ENCODE measurements at places on chromosomes 13 and 19.
A peak's percentile ranks its signal among the peaks of the same experiment; 100 is the strongest.

GRCh38 chr19:4183967-4184717, 1.7 kb downstream of the ANKRD24 start:
- no peak for DNase-seq

DNA sequence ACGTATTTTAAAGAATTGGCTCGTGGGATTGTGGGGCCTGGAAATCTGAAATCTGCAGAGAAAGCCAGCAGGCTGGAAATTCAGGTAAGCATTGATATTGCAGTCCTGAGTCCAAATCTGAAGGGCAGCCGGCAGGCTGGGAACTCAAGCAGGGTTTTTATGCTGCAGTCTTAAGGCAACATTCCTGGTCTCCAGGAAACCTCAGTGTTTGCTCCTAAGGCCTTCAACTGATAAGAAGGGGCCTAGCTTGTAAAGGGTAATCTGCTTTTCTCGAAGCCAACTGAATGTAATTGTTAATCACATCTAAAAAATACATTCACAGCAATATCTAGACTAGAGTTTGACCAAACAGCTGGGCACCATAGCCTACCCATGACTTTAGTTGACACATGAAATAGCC, 154.4 kb downstream of the EFNB2 start:
- no peak for DNase-seq

DNA sequence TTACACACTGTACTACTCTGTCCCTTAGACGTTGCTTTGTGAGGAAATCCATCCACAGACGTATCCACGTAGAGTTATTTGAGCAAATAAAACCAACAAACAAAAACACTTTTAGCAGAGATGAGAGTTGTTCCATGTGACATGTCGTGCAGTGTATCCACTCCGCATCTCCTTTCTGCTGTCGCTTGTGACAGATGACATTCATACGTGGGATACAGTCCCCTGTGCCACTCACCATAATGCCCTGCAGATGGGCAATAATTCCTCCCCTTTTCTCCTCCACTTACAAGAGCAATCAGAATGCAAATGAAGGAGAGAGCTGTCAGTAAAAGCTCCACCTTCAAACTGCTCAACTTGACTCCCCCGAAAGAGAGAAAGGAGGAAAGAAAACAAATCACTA, 26.0 kb downstream of the IRS2 start:
- no peak for DNase-seq

DNA sequence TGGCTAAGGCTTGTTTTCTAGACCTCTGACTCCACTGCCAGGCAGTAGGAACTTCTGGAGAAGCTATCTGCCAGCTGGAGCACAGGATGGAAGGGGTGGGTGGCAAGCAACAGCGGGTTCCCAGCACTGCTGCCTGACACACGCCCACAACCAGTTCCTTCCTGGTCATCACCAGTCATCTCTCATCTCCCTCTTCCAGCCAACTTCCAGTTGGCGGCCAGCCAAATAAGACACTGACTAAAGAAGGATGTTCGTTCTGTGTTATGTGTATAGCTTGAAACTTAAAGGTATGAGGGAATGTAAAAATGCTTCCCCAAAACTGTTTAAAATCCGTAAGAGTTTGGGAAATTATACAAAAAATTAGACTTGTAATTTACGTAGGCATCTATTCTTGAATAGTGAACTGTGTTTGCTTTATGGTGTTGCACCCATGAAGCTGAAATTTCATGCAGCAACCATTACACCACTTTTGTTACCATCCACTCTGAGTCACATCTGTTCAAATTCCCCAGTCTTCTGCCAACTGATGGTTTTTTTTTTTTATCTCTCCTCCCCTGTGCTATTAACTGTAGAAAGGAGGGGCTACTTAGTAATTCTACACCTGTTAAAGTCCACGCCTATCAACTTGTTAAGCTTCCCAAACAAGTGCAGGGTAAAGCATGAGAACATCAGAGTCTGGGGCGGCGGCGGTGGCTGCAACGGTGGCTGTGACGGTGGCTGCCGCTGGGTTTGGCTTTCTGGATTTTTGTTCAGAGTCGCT, 86.2 kb upstream of the FRY start:
- peak; percentile 85 for DNase-seq

GRCh38 chr19:2464389-2464788, 7.6 kb upstream of the LMNB2 start:
- no peak for DNase-seq

GRCh38 chr19:29031216-29031615, 181.7 kb downstream of the UQCRFS1 start:
- DNase-seq = no peak

DNA sequence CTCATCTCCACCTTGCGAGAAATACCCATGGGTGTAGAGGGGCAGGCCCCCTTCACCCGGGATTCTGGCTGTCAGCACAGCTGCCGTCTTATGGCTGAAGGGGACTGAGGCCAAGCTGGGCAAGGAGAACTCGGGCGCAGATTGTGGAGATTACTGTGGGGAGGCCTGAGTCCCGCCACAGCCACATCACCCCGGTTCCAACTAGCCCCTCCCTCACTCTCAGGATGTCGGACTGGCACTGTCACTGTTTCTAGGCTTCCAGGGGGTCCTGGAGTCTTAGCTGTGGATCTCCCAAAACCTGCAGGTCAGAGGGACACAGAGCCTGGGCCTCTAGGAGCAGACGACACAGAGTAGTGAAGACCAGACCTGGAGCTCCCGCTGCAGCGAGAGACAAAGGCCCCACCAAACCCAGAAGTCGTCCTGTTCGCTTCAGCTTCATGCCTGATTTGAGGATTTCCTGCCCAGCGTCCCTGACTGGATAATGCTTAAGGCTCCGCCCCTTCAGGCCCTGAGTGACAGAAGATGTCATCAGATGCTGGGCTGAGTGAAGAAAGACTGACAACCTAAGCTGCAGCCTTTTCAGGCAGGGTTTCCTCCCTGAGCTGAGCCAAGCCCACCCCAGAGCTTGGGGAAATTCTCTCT, 55.8 kb downstream of the ZNF93 start:
- DNase-seq = no peak

DNA sequence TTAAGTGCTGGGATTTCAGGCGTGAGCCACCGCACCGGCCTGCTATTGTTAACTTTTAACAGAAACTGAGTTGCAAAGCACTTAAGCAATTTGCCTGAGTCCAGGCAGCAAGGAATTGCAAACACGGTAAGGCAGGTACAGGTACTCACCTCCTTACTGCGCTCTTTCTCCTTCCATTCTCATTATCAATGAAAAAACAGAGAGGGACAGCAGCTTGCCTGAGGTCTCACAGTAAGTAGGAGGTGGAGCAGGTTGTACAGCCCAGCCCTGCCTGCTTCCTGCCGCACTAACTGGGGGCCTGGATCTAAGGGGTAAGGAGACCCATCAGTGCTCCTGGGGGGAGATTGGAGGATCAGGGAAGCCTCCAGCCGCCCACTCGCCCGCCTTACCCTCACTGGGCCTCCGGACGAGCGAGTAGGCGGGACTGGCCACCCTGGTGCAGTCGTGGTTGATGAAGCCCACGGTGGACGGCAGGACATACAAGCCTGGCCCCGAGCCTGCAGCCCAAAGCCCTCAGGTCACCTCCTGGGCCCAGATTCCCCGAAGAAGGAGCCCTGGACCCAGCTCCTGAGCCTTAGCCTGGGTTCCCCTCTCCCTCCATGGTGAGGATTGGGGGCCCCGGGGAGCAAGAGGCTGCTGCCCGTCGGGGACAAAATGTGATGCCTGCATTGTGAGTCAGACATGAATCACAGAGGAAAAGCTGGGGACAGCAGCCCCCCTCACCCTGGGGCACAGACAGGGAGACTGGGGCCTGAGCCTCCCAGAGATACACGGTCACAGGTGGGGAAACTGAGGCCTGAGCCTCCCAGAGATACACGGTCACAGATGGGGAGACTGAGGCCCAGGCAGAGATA, 11.4 kb upstream of the SHC2 start:
- no peak for DNase-seq

DNA sequence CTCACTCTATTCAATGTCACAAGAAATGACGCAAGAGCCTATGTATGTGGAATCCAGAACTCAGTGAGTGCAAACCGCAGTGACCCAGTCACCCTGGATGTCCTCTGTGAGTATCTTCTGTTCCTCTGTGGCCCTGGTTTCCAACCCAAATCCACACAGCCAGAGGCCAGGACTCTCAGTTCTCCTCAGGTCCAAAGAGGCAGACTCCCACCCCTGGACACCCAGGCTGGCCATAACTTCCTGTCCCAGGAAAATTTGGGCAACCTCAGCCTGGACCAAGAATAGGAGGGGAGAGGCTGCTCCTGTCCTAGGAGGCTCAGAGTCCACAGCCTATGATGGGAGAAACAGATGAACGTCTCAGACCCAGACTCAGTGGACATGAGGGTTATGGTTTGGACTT, 11.7 kb downstream of the CEACAM5 start:
- DNase-seq = no peak

- no peak for DNase-seq
Observed at GRCh38 chr19:30235946-30236345, 136.2 kb upstream of the ZNF536 start.

GRCh38 chr13:68232351-68233130, 1002.4 kb upstream of the PCDH9 start:
- DNase-seq = peak; percentile 9

- peak; percentile 47 for DNase-seq
Observed at GRCh38 chr13:110597041-110597689, 18.2 kb upstream of the NAXD start.

- DNase-seq = no peak
Observed at GRCh38 chr13:49063011-49063410, 87.3 kb downstream of the FNDC3A start.

GRCh38 chr13:22648320-22648801, 532.4 kb upstream of the SGCG start:
- no peak for DNase-seq

- DNase-seq = peak; percentile 42
Observed at GRCh38 chr19:15252398-15253018, 20.3 kb upstream of the EPHX3 start.

DNA sequence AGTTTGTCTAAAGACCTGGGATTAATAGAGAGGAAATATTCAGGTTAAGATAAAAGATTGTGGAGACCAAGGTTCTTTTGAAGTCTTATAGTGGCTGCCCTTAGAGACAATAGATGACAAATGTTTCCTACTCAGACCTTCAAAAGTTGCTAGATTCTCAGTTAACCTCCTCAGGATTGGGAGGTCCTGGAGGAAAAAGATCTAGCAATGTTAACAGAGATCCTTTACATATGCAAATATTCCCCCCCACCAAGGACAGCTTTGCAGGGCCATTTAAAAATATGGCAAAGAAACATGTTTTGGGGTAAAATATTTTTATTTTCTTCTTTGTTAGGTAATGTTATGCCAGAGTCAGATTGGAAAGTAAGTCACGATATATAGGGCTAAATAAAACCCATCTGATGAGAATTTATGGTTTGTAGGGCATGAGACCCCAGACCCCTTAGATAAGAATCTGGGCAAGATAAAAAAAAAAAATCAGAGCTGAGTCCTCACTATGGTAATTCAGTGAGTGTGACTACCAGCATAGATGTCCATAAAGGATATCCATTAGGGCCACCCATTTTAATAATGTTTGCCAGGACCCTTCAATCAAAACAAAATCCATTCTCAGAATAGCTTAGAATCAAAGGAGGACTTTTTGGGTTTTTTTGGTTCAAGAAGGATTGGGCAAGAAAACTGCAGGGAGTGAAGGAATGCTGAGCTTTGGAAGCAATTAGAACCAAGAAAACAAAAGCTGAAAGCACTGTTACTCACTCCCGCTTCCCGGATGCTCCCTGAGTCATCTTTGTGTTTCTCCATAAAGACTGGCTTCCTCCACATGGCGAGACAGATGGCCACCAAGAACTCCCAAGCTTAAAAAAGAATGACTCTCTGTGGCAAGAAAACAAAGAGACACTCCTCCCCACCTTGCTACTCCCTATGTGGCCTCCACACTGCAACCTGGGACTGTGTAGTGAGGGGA, 28.2 kb downstream of the VSTM1 start:
- DNase-seq = peak; percentile 71

DNA sequence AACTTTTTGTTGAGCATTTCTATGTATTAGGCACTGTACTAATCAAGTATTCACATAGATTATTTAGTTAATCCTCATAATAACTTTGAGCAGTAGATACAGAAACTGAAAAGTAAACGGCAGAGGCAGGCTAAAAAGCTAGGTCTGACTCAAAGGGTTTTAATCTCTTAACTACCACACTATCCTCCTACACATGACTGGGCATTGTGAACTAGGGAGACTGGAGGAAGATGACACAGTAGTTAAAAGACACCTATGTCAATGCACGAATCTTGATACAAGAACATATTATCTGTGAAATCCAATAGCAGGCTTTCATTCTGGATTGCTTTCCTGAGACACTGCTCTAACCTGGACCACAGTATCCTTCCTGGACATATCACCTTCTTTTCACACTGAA, 36.3 kb downstream of the MICU2 start:
- peak; percentile 21 for DNase-seq

- DNase-seq = peak; percentile 30
Observed at GRCh38 chr19:29878973-29879654, 62.9 kb upstream of the URI1 start.

DNA sequence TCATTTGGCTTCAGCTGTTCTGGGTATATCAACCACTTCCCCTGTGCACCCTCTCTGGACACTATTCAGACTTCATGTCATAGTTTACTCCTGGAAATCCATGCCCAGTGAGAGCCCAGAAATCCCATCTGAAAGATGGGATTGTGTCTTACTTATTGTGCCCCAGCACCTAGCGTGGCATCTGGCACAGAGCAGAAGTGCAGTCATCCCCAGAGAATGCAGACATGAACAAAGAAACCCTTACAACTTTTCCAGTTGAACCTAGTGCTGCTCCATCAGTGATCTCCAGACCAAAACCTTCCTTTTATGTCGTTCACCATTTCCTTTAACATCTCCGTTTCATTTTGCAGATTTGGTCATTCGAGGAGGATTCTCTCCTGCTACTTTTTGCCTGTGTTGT, 60.6 kb downstream of the MBNL2 start:
- no peak for DNase-seq
